Thymus (tissue), 14 donors: ENCODE measurements at places on chromosomes 4 and X. TPM values are rescaled to one million over a fixed set of nuclear protein-coding genes. Genes with fewer than 3 reads are reported as not detected.

ODAM gene
- total RNA-seq: 0.14 TPM

DACH2 gene
- total RNA-seq: 0.05 TPM

FRMPD3 gene
- total RNA-seq: 0.09 TPM

NXT2 gene
- total RNA-seq: 14.9 TPM

ADGRG2 gene
- total RNA-seq: 11.9 TPM

SHROOM4 gene
- 0.94 TPM for total RNA-seq

ZNF275 gene
- 3.7 TPM for total RNA-seq

DRD5 gene
- 0.09 TPM for total RNA-seq

MOSPD2 gene
- 8.4 TPM for total RNA-seq

- DNase-seq: no peak
Measured at GRCh38 chr4:169202145-169202699, 68.5 kb downstream of the SH3RF1 start.

GRCh38 chrX:20128670-20129069 lies 12.0 kb upstream of the MAP7D2 start:
- DNase-seq: no peak

- DNase-seq: no peak
Measured at GRCh38 chrX:119503484-119503861, 35.2 kb downstream of the SLC25A5 start.

DNA sequence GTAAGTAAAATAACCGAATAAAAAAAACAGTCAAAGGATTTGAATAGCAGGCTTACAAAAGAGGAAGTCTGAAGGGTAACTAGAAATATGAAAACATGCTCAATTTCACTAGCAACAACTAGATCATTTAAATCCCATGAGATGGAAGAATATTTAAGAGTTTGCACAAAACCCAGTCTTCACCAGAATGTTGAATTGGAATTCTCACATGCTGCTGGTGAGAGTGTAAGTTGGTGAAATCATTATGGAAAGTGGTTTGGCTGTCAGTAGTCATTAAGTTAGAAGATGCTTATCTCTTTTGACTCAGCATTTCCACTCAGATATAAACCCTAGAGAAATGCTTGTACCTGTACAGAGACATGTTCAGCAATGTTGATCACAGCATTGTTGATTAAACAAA lies 110.1 kb downstream of the PGRMC2 start:
- no peak for DNase-seq

GRCh38 chr4:139556071-139556723 lies at the start of gene SETD7:
Gene SETD7 (minus strand): TSS chr4:139556219. CDS start chr4:139556137, 82 bp downstream.
- peak; percentile 60 for DNase-seq

GRCh38 chr4:6495296-6495590 lies 22.8 kb upstream of the PPP2R2C start:
- no peak for DNase-seq

GRCh38 chr4:56748271-56748670 lies 67.2 kb upstream of the HOPX start:
- DNase-seq: no peak

DNA sequence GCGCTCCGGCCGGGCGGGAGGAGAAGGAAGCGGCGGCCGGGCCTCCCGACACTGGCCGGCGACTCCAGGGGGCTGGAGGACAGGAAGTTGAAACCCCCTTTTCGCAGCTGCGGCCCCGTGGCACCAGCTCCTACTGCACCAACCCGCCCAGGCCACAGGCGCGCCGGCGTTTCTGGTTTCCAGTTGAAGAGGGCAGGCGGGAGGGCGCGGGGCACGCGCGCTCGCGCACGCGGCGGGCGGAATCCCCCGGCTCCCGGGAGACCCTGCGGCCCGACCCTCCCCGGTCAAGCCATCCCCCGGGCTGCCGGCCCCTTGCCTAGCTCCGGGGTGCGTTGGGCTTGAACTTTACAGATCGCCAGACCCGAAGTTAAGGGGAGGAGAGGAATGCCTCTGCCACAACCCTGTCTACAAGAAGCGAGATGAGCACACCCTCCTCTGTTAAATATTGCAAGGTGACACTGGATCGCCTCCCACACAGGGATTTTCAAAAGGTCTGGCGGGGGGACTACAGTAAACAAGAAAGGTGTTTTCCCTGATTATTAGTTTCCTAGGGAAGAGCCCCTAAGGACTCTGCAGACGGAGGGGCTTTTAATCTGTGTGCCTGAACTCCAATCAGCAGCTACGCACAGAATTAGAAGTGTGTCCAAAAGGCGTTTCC lies 1.4 kb downstream of the ELOVL6 start:
- DNase-seq: peak; percentile 60

GRCh38 chr4:28555866-28556265 lies 1695.2 kb downstream of the STIM2 start:
- no peak for DNase-seq

- no peak for DNase-seq
Measured at GRCh38 chr4:147518846-147519767, 38.2 kb downstream of the EDNRA start.

DNA sequence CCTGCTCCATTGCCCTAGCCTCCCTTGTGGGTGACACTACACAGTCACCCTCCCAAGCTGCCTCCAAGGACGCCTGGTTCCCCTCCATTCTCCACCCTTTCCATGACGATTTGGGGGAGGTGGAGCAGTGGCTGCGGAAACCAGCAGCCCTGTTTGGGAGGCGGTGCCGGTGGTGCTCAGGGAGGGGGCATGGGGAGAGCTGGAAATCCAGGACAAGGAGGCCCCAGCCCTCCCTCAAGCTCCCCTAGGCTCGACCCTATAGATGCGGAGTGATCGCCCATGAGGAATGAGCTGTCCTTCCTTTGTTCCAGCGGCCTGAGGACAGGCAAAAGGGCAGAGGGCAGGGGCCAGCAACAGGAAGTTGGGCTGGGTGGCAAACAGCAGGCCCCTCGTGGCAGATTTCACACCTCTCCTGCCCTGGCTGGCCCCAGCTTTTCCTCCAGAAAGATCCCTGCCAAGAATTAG lies 3.6 kb upstream of the RENBP start:
- DNase-seq: no peak

DNA sequence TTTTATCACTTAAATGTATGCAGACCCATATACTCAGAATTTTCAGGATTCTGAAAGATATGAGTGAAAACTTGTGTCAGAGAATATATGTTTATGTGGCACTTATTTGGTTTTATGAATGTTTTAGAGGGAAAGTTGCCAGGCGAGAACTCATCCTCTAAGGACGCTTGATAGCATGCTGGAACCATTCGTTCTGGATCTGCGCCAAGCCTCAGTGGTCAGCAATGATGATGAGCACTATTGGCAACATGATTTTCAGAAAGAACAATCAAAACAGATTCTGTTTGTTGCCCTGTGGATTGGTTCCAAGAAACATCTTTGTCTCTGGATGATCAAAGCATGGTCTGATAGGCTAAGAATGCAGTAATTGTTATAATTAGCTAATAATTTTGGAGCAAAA lies 32.1 kb upstream of the RAPGEF2 start:
- DNase-seq: no peak

DNA sequence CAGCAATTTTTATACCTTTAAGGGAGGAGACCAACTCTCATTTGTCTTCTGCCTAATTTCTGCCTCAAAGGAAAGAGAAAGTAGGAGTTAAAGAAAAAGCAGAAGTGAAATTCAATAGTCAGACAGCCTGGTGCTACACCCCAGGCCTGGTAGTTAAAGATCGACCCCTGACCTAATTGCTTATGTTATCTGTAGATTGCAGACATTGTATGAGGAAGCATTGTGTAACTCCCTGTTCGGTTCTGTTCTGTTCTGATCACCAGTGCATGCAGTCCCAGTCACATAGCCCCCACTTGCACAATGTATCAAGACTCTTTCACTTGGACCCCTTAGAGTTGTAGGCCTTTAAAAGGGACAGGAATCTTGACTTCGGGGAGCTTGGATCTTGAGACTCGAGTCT lies 335.9 kb upstream of the AR start:
- DNase-seq: no peak

DNA sequence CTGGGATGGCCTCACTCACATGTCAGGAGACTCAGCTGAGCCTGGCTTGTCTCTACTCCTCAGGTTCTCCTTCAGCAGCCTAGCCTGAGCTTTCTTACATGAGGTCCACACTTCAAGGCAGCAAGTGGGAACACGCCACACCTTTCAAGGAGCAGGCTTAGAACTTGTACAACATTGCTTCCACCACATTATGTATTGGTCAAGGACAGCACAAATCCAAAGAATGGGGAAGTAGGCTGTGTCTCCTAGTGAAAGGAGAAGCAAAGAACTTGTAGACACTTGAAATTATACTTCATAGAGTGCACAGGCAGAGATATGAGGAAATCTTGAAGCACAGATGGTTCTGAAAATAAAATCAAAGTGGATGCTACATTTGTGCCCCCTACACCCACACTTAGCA lies 120.9 kb upstream of the NOCT start:
- no peak for DNase-seq

- DNase-seq: peak; percentile 68
Measured at GRCh38 chrX:1323315-1323714, 13.3 kb upstream of the IL3RA start.

DNA sequence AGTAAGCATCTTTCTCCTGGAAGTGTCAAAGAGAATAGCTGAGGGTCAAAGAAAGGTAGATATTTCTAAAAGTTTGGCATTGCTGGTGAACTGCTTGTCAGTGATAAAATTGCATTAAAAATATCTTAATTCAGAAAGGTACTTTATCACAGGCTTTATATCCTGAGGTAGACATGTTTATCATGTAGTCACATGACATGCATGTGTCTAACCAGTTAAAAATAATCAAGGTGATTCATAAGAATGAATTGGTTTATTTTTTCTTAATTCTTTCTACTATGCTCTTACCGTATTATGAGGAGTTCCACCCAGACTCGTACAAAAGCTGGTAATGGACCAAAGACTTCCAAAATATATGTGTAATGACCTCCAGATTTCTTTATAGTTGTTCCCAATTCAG lies 6.1 kb downstream of the SLC7A11 start:
- DNase-seq: no peak

- no peak for DNase-seq
Measured at GRCh38 chrX:140983730-140984129, 18.7 kb upstream of the SPANXB1 start.

DNA sequence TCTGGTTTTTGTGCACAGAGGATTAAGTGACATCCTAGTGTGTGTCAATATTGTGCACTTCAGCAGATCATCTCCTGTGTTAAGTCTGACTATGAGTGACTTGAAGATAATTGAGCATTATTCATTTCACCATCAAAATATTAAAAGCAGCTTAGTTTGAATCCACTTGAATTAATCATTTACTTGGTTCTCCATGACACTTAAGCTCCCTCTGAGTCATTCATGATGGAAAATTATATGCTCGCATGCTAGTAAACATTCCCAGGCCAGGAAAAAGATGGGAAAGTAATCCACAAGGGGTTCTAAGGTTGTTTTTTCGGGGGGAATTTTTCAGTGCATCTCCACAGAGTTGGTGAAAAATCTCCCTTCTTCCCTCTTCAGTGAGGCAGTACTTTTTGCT lies 97.2 kb upstream of the EOLA2 start:
- DNase-seq: no peak
